ENCODE measurements at places on chromosomes 3 and 15.

GRCh38 chr3:109081746-109082510 is 36.0 kb downstream of the MORC1 start:
- peak; percentile 21 for DNase-seq

- no peak for DNase-seq
Observed at GRCh38 chr3:73705792-73706191, 81.1 kb upstream of the PDZRN3 start.

DNA sequence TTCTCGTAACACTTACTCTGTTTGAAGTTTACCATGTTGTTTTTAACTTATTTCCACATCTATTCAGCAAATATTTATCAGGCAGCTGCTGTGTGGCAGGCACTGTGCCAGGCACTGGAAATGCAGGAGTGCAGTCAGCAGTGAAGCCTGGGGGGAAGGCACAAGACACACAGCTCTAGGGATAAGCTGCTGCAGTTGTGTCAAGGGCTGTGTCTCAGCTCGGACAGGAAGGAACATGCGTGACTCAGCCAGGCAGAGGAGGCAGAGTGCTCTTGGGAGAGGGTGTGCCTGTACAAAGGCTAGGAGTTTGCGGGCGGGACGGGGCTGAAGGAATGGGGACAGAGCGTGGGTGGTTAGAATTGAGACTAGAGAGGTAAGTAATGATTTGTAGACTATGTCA is 24.7 kb downstream of the LYSMD4 start:
- DNase-seq, result peak; percentile 57

- no peak for DNase-seq
Observed at GRCh38 chr3:42263354-42264346, 2.3 kb downstream of the CCK start.

GRCh38 chr3:73547427-73548248 is 77.1 kb downstream of the PDZRN3 start:
- peak; percentile 70 for DNase-seq

- DNase-seq, result no peak
Observed at GRCh38 chr15:35061825-35062737, 23.0 kb downstream of the NANOGP8 start.

DNA sequence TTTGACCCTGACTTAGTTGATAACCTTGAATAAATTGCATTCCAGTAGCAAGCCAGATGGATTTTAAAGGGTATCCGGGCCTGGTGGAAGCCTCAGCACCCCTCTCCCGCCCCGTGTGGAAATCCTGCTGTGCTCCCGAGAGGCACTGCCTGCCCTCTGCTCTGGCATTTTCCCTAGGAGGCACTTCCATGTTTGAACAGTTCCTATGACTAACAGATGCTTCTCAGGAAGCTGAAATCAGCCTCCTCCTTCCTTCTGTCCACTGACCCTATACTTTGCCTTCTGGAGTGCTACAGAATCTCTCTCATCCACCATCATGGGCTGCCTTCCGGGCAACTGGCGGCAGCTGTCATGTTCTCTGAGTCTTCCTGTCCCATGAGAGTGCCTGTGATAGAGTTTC is 90.8 kb downstream of the GABRG3 start:
- DNase-seq, result no peak

DNA sequence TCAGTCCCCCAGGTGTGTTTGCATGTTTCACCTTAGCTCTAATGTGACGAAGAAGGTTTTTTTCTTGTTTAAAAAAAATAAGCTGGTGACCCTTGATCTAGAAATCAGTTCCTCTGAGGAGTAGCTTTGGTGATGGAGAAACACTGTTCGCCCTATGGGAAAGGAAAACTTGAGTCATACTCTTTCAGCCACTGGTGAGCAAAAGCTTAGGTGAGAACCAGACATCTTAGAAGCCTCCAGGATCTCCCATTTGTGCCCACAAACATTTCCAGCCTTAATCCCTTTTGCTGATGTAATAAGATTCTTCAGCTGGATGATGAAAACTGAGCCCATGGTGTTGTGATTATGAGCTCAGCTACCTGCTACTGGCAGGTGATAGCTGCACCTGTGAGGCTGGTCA is 37.8 kb downstream of the SLC27A2 start:
- DNase-seq, result no peak

GRCh38 chr3:126340596-126340942 is 16.6 kb downstream of the KLF15 start:
- no peak for DNase-seq

DNA sequence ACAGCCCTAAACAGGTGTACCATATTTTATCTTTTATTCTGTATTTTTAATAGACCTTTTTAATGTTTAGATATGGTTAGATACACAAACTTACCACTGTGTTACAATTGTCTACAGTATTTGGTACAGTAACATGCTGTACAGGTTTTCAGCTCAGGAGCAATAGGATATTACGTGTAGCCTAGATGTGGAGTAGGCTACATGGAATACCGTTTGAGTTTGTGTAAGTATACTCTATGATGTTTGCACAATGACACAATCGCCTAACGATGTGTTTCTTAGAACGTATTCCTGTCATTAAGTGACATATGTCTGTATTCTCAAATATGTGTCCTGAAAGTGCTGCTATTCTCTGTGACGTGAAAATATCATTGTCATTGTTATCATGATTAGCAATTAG is 62.6 kb downstream of the MFSD1 start:
- DNase-seq, result no peak

- DNase-seq, result no peak
Observed at GRCh38 chr3:143885780-143886427, 37.6 kb upstream of the SLC9A9 start.

DNA sequence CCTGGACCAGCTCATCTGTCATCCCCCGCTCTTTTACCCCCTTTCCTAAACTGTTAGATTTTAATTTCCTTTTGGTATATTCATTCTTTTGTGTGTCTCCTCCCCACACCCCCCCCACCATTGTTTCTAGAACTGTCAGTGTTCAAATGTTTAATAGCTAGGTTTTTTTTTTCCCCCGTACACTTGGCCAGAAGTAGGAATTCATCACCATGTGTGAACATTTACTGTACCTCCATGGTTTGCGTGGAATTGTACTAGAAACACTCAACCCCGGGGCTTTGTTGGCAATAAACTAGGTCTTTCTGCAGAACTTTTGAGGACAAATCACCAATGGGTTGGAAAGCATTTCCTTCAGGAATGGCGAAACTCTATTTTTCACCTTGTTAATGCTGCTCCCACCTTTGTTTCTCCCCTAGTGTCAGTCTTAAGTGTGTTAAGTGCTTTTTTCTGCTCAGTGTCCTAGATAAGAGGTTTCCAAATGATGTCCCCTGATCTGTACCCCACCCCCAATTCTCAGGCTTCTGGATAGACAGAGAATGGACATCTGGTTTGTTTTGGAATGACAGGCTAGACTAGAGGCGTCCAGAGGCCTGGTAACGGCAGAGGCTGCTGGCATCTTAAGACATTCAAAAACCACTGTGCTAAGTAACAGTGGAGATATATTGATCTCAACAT is 76.8 kb downstream of the SMAD3 start:
- DNase-seq, result no peak

- DNase-seq, result no peak
Observed at GRCh38 chr3:23979569-23979968, 34.5 kb downstream of the NR1D2 start.

DNA sequence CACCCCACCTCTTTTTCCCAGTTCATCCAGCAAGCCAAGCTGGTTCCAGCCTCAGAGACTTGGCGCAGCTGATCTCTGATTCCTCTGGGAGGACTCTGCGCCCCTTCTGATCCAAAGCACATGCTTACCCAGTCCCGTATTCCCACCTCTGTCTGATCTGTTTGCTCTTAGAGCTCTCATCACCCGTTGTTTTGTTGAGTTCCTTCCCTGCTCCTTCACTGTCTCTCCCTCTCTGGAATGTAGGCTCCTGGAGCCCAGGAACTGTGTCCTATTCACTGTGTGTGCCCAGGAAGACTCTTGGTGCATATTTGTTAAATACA is 1.3 kb upstream of the ZXDC start:
- DNase-seq, result no peak

GRCh38 chr3:28278918-28279317 is 37.5 kb downstream of the CMC1 start:
- DNase-seq, result no peak

GRCh38 chr15:80838012-80838411 is 58.8 kb downstream of the CEMIP start:
- DNase-seq, result no peak

- no peak for DNase-seq
Observed at GRCh38 chr15:40650479-40650878, 44.5 kb upstream of the RAD51 start.

DNA sequence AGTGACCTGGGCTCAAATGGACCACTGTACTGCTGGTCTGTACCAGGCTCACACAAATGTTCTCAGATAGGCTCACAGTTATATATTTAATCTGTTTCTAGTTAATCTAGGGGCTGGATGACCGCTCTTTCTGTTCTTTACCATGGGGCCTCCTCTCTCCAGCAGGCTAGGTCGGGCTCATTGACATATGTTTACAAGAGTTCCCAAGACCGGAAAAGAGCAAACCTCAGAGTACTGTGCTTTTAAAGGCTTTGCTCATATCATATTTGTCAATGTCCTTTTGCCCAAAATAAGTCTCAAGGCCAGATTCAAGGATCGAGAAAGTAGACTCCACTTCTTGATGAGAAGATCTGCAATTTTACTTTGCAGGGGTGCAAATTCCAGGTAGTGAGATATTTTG is 348.0 kb upstream of the EPHA6 start:
- no peak for DNase-seq

GRCh38 chr3:72176537-72177041 is 391.6 kb upstream of the PROK2 start:
- no peak for DNase-seq

DNA sequence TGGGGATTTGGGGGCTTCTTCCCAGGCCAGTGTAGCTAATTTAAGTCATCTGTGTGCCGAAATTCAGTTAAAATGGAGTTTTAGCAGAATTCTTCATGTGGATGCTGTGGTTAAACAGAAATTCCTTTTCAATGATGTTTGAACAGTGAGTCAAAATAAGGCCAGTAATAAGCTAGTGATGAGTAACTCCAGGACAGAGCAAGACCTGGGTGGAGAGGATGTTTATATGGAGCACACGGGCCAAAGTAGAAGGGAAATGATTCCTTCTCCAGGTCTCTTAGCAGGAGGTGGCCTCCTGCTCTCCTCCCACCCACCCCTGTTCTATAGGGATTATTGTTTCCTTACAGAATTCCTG is 31.9 kb upstream of the UACA start:
- DNase-seq, result no peak

DNA sequence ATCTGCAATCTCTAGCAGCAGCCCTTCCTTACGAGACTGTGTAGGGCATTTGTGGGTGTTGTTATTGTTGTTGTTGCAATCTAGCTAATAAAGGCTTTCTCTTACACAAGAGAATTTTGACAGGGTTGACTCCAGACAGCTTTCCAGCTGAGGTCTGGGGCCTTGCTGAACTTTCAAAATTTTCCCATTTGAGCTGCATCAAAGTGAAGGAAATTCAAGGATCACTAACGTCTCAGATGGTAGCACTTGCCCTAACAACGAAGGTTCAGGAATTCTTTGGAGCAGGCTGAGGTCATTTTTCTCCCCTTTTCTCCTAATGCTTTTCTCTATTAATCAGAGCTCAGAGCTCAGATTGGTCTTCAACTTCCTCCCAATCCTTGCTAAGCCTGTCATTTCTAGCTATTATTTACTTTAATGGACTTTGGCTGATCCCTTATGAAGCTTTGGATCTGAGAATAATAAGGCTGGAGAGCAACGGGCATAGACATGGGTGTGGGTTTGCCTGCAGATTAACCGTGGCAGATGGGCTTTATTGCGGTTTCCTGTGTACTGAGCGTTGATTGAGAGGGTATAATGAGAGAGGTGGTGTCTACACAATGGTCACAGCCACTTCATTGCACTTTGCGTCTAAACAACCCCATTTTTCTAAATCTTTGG is 614.0 kb upstream of the AGTR1 start:
- no peak for DNase-seq

- DNase-seq, result no peak
Observed at GRCh38 chr3:192940129-192940528, 22.5 kb upstream of the MB21D2 start.

DNA sequence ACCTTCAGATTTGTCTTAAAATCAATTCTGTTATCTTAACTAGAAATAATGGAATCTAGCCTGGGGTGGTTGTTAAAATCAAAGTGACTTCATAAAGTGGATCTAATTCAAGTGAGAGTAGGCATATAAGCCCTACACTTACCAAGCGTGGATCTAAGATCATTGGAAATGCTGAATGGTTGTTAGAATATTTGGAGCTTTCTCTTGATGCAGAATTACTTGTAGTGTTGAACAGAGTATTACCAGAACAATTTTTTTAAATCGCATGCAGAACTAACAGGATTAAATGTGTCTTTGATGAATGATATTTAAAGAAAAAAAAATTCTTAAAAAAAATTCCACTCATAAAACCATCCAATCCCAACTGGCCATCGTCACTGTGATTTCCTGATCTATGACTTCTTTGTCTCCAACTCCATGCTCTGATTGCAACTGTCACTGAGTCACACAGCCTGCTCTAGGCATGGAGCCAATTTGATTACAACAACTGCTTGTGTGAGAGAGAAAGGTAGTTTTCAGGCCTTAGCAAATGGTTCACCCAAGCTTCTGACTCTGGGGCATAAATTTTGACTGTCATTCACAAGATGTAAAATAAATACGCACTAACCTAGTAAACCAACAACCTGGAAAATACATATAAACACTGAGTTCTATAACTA is 25.9 kb upstream of the SPRED1 start:
- peak; percentile 46 for DNase-seq

- no peak for DNase-seq
Observed at GRCh38 chr3:43091481-43091880, 14.4 kb downstream of the POMGNT2 start.

DNA sequence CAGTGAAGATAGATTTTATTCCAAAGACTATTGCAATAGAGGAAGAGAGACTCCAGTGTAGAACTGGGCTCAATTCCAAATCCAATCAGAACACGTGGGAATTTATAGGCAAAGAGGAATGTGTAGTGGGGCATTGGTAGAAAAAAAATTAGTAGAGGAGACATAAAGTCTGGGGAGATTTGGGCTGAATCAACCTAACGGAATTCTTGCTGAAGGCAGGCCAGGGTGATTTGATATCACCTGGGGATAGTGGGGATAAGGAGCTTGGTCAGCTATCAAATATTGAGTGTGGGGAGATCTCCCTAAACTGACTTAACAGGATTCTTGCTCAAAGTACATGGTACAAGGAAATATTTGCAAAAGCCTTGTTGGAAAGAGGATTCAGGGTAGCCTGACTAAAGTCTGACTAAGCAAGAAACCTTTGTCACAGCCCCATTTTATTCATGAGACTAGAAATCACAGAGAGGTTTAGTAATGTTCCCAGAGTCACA is 29.6 kb downstream of the SST start:
- no peak for DNase-seq

DNA sequence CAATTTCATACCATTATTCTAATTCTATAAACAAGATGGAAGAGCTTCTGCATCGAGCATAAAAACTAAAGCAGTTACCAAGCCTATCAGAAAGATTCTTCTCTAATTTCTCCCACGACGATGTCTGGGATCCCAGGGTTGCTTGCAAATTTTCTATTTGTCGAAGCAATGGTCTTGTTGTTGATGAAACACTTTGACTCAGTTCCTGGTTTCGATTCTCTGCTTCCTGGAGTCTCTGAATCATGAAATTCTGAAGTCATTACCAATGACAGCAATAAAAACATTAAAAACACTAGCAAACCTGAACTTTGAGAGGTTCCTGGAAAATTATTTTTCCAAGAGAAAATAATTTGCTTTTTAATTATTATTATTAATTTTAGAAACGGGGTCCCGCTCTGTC is 18.7 kb downstream of the TMF1 start:
- DNase-seq, result no peak
